ENCODE measurements at places on chromosomes 11 and 22.
A peak's percentile ranks its signal among the peaks of the same experiment; 100 is the strongest.

- DNase-seq: no peak
Observed at GRCh38 chr11:35553021-35553420, 27.6 kb upstream of the PAMR1 start.

DNA sequence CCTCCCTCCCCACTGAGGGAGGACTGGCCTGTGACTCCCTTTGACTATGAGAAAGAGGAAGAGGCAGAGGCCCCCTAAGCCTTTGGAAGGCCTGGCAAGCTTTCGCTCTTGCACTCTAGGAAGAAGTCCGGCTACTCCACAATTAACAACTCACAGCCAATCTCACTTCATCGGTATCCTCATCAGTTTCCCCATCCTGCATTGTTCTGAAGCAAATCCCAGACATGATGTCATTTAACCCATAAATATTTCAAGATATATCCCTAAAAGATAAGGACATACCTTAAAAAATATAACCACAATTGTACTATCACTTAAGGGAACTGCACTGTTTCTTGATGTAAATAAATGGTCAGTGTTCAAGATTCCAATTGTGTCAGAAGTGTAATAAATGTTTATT lies 63.1 kb downstream of the CWC15 start:
- DNase-seq: no peak

DNA sequence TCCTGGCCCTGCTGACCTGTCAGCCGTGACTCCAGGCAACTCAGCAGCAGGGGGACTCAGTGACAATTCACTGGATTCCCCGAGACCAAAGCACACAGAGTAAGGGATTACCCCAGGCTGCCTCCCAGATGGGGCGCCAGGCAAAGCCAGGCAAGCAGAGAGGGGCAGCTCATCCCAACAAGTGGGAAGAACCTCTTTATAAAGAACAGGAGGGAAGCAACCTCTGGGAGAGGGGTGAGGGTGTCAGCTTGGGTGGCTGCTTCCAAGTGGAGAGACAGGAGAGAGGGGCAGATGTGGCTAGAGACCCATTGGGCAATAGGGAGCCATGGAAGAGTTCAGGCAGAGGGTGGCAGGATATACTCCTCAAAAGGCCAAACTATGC lies 1.2 kb downstream of the SLC22A12 start:
- no peak for DNase-seq

DNA sequence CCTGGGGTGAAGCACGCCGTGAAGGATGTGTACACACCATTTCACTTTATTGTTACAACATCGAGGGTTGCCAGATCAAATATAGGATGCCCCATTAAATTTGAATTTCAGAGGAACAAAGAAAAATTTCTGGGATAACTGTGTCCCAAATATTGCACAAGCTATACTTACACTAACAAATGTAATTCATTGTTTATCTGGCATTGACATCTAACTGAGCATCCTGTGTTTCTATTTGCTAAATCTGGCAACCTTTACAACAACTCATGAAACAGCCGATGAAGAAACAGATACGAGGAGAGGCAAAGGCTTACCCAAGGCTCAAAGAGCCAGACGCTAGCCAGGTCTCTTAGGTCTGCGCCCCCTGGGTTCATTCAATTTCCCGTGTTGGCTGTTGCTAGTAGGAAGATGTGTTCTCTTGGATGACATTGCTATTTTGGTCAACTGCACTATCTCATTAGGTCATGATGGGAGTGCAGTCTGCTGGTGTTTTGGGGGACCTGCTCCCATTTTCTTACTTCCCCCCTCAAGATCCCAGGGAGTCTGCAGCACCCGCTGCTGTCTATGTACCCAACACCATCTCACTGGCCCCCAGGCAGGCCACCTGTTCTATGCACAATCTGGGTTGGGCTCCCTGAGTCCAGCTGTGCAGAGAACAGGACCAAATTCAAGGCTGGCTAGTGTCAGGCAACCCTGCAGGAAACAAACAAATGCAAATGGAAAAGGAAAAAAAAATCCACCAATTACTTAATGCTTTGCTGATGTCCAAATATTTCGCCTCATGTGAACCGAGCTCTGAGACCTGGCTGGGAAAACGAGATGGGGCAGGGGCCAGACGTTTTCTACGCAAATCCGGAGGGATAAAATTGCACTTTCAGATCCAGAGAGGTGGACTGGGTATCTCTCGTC lies 560.9 kb downstream of the MIAT start:
- DNase-seq: no peak

DNA sequence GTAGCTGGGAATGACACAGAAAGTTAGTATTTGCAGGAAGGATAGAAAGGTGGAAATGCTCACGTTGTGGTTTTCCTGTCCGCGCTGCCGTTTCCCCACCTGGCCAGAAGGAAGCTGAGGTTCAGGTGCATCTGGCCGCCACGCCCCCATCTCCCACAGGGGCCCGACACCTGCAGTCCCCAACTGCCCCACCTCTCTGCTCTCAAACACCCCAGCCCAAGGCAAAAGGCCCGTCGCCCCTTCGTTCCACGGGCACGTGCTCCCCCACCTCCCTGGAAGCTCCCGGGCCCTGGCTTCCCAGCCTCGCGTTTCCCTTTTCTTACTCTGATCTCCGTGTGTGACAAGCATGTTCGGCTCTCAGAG lies 985.1 kb downstream of the BRD1 start:
- DNase-seq: no peak

DNA sequence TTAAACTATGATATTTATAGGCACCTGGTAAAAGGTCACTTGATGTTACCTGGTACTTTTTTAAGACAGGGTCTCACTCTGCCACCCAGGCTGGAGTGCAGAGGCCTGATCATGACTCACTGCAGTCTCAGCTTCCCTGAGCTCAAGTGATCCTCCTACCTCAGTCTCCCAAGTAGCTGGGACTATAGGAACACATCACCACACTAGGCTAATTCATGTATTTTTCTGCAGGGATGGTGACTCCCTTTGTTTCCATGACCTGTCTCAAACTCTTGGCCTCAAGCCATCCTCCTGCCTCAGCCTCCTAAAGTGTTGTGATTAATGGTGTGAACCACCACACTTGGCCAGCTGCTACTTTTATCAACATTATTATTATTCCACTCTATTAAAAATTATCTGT lies 47.6 kb downstream of the OR4C45 start:
- DNase-seq: no peak

DNA sequence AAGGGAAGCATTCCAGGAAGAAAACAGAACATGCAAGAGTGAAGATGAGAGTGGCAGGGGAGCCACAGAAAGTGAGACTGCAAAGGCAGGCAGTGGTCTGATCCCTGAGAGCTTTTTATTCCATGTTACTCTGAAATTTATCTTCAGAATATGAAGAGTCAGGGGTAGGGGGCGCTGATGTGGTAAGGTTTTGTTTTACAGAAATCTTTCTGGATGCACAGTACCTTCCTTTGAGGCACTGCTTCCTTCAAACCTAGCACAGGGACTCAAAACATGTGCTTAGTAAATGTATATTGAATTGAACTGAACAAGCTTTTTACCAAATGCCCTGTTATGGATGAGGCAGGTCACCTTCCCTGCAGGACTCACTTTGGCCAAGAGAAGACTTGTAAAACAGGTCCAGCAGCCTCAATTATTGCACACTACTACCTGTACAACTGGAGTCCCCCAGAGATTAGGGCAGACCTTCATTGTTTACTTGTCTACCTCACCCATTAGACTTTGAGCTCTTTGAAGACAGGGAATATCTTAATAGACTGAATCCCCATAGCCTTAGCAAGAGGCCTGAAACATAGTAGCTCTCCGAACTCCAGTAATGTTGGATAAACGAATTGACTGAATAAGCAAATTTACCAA lies 2.2 kb downstream of the PAK1 start:
- DNase-seq: no peak

DNA sequence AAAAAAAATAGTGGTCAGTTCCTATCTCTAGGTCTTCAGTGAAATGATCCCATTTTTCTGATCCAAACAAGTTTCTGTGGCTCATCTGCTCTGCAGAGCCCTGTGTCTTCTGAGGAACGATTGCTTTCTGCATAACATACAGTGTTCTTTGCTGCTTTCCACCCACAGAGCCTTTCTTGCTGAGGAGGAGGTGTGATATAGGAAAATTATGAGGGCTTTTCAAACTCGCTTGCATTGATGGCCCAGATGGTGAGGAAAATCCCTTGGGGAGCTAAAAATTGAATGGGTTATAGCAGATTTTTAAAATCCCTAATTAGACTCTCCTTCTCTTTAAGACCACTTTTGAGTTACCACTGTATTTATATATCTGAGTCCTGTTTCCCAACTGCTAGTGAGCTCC lies 31.3 kb downstream of the JAM3 start:
- DNase-seq: no peak

- no peak for DNase-seq
Observed at GRCh38 chr11:59076876-59077571, 9.1 kb upstream of the GLYATL1B start.

DNA sequence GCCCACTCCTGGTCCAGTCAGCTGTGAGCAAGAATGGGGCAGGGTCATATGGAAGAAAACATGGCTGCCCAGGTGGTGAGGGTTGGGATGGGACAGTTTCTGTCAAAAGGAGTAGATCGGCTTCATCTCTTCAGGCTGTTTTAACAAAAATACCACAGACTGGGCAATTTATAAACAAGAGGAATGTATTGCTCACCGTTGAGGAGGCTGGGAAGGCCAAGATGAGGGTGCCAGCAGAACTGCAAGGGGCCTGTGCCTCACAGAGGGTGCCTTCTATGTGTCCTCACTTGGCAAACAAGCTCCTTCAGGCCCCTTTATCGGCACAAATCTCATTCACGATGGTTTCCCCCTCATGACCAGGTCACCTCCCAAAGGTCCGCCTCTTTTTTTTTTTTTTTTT lies 18.1 kb upstream of the RELT start:
- no peak for DNase-seq

DNA sequence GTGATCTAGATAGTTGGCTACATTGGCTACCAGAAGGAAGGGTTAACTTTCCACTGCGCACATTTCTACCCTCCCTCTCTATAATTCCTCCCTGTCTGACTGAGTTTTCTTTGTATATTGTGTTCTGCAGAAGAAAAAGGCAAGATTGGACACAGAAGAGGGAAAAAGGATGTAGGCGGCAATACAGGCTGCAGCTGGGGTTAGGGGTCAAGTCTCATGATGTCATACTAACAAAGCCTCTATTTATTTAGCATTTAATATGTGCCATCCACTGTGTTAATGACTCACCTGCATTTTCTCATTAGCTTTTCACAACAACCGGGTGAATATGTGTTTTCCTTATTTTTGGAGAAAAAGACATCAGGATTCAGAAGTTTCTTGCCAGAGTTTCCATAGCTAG lies 2.0 kb downstream of the FAM83F start:
- no peak for DNase-seq

GRCh38 chr11:24588081-24588480 lies 91.2 kb downstream of the LUZP2 start:
- no peak for DNase-seq

- no peak for DNase-seq
Observed at GRCh38 chr11:134373591-134374052, 38.4 kb downstream of the B3GAT1 start.

GRCh38 chr11:116930586-116930985 lies 93.2 kb upstream of the APOA1 start:
- DNase-seq: no peak

DNA sequence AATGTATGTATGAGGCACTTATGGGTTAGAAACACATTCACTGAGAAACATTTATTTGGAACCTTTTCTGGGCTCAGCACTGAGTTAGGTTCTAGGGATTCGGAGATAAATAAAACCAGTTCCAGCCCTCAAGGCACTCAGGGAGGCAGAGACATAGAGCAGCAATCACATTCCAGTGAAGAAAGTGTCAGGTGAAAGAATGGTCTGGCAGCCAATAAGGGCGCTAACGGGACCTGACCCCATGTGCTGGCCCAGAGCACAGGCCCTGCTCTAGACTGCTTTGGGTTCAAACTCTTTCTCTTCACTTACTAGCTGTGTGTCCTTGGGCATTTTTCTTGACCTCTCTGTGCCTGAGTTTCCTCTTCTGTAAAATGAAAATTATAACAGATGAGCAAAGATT lies 146.0 kb upstream of the SYT13 start:
- no peak for DNase-seq

GRCh38 chr22:29727131-29727523 lies 7.3 kb downstream of the CABP7 start:
- no peak for DNase-seq

- no peak for DNase-seq
Observed at GRCh38 chr22:48367731-48368130, 1459.9 kb downstream of the BRD1 start.

DNA sequence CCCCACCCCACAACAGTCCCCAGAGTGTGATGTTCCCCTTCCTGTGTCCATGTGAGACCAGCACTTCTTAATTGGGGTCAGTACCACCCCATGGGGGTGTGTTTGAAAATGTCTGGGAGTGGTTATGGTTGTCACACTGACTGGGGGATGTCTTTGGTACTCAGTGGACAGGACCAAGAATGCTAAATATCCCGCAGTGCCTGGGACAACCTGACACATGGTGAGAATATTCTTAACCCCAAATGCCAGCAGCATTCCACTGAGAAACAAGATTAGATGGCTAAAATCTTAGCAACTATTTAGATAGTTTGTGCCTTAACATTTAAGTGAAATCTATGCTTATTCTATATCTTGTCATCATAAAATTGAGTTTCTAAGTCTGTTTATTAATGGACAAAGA lies 177.5 kb upstream of the ZBED5 start:
- no peak for DNase-seq

DNA sequence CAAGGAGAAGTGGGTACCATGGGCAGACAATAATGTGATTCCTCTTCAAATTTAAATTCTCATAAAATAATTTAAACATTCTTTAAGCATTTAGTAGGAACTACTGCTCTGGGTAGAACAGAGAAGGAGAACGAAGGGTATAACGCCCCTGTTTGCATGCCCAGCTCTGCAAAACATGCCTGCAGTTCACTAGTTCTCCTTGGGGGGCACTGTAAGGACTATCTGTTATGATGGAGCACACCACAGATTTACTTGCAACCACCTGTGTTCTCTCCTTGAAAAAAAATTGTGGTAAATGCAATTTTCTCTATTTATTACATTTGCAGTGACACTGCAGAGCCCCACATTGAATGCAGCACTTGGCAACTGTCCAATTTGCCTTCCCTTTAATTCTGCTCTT lies 100.3 kb downstream of the GUCY1A2 start:
- DNase-seq: no peak

GRCh38 chr22:50523806-50524675 lies 1.4 kb downstream of the SCO2 start:
- peak; percentile 3 for DNase-seq
